ENCODE measurements at places on chromosomes 1 and 21.

GRCh38 chr1:164855716-164856329 lies 296.8 kb downstream of the PBX1 start:
- DNase-seq: no peak

- no peak for DNase-seq
Measured at GRCh38 chr1:207069061-207069460, 16.0 kb downstream of the PFKFB2 start.

- no peak for DNase-seq
Measured at GRCh38 chr1:237133921-237134320, 91.9 kb downstream of the RYR2 start.

- DNase-seq: no peak
Measured at GRCh38 chr21:44748621-44749020, 37.2 kb upstream of the TSPEAR start.

GRCh38 chr21:34603002-34603709 lies 11.8 kb downstream of the RCAN1 start:
- DNase-seq: no peak

GRCh38 chr21:33414926-33415325 lies 11.7 kb downstream of the IFNGR2 start:
- no peak for DNase-seq

- peak; percentile 94 for DNase-seq
Measured at GRCh38 chr1:26786437-26787380, 1.0 kb upstream of the PIGV start.

DNA sequence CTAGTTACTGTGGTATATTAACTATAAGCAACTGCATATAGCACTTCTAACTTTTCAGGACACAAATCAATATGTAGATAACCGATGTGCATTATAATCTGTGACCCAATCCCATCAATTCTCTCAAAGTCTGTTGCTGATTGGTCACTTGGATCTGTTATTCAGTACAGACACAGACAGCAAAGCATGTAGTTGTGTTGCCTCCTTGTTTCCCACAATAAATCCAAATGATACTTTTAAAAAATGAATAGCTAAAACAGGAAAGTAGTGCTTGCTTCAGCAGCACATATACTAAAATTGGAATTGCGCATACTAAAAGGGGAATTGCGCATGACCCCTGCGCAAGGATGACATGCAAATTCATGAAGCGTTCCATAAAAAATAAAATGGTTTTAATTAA lies 28.1 kb downstream of the NDC1 start:
- DNase-seq: no peak

- DNase-seq: no peak
Measured at GRCh38 chr1:10889650-10890353, 93.4 kb upstream of the CASZ1 start.

GRCh38 chr1:207755846-207756693 lies 4.2 kb downstream of the CD46 start:
- no peak for DNase-seq

GRCh38 chr1:228004856-228005462 lies 1.8 kb upstream of the WNT3A start:
- no peak for DNase-seq

DNA sequence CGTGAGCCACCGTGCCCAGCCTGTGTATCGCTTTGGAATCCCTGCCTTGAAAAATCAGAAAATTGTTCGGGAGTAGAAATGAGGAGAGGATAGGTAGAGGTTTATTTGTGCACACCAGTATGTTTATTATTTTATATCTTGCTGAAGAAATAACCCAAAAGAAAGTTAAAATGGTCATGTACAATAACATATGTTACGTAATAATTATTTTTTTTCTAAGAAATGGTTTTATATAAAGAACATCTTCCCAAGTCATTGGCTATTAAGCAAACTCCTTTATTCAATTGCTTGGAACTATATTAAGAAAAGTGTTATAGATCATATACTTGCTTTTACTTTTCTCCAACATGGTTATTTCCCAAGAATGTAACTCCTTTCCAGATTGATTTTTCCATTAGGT lies 171.8 kb downstream of the PHTF1 start:
- no peak for DNase-seq

GRCh38 chr21:26366781-26367180 lies 196.2 kb upstream of the APP start:
- DNase-seq: peak; percentile 14

- DNase-seq: no peak
Measured at GRCh38 chr1:116794804-116795481, 40.7 kb downstream of the CD2 start.

DNA sequence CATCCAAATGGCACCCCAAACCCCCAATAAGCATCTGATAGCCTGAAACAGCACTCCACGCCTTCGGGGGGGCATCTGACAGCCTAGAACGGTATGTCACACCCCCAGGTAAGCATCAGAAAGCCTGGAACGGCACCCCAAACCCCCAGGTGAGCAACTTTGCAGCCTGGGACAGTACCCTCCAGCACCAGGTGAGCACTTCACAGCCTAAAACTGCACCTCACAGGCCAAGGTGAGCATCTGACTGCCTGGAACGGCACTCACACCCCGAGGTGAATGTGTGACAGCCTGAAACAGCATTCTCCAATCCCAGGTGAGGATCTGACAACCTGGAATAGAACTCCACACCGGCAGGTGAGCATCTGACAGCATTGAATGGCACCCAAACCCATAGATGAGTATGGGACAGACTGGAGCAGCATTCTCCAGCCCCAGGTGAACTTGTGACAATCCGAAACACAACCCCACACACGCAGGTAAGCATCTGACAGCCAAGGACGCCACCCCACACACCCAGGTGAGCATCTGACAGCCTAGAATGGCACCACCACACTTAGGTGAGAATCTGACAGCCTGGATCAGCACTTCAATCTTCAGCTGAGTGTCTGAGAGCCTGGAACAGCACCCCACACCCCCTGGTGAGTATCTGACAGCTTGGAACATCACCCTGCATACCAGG lies 18.3 kb upstream of the MMEL1 start:
- no peak for DNase-seq

- no peak for DNase-seq
Measured at GRCh38 chr1:86356247-86356646, 39.9 kb downstream of the ODF2L start.

- DNase-seq: peak; percentile 30
Measured at GRCh38 chr1:67534627-67535065, 104.4 kb upstream of the SERBP1 start.

DNA sequence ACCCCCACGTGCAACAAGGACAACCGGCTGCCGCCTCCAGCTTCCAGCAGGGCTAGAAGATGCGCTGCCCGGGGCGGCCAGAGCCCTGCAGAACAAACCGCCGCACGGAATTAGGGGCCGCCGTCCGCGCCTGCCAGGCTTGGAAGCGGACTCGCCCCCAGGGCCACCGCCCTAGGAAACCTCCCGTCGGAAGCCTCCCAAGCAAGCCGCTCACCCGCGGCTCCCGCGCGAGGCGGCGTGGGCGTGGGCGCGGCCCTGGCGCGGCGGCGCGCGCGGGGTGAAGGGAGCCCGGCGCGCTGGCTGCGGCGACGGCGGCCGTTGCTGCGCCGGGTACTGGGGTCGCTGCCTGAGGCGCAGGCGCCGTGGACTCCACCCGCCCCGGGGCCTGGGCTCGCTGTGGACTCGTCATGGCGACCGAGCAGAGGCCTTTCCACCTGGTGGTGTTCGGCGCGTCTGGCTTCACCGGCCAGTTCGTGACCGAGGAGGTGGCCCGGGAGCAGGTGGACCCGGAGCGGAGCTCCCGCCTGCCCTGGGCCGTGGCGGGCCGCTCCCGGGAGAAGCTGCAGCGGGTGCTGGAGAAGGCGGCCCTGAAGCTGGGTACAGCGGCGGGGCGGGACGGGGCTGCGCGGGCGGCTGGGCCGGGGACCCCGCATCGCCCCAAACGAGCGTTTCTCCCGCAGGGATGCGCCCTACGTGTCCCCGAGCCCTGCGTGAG lies at the start of gene SCCPDH:
Gene SCCPDH (plus strand): TSS at position 394 of the 715 bp plus-strand sequence. CDS start 14 bp downstream, at position 408.
- DNase-seq: peak; percentile 49

DNA sequence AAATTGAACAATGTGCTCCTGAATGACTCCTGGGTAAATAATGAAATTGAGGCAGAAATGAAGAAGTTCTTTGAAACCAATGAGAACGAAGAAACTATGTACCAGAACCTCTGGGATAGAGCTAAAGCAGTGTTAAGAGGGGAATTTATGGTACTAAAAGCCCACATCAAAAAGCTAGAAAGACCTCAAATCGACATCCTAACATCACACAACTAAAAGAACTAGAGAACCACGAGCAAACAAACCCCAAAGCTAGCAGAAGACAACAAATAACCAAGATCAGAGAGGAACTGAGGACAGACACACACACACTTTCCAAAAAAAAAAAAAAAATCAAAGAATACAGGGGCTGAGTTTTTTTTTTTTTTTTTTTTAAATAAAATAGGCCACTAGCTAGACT lies 564.2 kb downstream of the SMYD3 start:
- no peak for DNase-seq

GRCh38 chr1:26277719-26278118 lies 2.2 kb upstream of the SH3BGRL3 start:
- DNase-seq: no peak

DNA sequence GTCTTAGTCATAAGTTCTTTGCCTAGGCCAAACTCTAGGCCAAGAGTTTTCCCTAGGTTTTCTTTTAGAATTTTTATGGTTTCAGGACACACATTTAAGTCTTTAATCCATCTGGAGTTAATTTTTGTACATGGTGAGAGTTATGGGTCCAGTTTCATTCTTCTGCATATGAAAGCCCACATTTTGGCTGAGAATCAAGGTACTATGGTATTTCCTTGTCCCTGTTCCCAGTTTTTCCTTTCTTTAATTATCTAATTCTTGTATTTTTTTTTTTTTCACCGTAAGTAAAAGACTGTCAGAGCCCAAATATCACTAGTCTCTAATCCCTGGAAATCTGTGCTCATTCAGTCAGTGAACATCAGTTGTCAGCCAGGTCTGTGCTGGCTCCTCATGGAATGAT lies 105.4 kb downstream of the MAP3K21 start:
- DNase-seq: no peak

GRCh38 chr1:54272772-54273091 lies 72.8 kb downstream of the MRPL37 start:
- no peak for DNase-seq

DNA sequence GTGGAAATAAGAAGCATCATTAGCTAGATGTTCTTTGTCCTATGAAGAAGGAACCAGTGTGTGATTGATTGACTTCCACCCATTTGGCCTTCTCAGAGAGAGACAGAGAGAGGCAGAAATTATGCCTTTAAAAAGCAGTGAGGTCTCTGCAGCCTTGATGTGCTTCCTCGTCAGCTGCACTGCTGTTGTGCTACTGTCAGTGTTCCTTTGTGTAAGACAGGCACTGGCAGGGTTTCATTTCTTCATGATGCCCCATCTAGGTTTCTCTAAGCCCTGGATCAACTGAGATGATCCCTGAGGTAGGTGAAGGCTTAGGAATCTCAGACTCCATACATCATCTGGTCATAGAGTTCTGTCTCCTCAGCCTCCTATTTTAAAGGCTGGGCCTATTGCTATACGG lies 34.9 kb downstream of the GPR3 start:
- DNase-seq: no peak

- DNase-seq: peak; percentile 77
Measured at GRCh38 chr21:17611414-17612022, 1.2 kb downstream of the BTG3 start.

DNA sequence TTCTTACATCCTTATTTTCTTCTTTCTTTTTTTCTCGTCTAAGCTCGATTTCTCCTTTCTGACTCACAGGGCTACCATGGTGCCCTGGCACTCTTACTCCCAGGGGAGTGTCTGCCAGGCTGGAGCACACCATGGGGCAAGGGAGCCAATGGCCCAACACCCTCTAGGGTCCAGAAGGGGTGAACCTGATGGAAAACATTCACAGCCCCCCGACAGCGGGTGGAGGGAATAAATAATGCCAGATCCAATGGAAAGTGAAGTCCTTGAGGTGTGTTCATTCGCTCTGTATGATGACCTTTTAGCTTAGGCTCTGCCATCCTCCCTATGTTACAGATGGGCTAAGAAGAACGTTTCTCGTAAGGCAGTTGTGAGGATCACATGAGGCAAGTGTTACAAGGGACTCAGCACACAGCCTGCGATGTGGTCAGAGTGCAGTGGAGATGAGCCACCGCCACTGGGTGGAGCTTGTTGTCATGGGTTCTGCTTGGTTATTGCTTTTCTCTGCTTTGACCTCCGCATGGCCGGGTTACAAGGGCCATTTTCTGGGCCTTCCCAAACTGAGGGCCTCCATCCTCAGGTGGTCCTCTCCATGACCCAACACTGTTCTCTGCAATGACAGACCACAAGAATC lies 3.5 kb upstream of the FCMR start:
- DNase-seq: no peak

- no peak for DNase-seq
Measured at GRCh38 chr1:205128050-205128449, 6.3 kb upstream of the RBBP5 start.

GRCh38 chr1:44024903-44025525 lies 6.2 kb downstream of the SLC6A9 start:
- no peak for DNase-seq

- DNase-seq: no peak
Measured at GRCh38 chr1:65992831-65993271, 200.2 kb downstream of the PDE4B start.

DNA sequence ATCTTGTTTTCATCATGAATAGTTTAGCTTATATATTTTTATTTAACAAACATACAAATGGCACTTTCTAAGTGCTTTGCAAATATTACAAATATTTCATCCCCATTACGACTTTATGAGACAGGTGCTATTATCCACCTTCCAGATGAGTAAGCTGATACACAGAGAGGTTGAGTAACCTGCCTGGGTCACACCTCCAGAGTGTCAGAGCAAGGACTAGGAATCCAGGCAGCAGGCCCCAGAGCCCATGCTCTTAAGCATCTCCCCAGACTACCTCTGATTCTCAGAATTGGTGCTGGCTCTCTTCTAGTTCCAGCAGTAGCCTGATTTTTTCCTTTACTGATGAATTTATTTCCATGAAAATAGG lies 40.0 kb downstream of the EPHB2 start:
- peak; percentile 38 for DNase-seq

DNA sequence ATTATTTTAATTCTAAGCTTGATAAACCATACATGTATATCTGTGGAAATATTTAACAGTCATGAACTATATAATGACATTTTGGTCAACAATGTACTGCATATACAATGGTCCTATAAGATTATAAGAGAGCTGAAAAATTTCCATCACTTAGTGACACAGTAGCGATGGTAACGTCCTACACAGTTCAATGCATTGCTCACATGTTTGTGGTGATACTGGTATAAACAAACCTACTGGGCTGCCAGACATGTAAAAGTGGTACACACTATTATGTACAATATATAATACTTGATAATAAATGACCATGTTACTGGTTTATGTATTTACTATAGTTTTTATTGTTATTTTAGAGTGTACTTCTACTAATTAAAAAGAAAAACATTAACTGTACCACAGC lies 841.9 kb downstream of the LTN1 start:
- no peak for DNase-seq

DNA sequence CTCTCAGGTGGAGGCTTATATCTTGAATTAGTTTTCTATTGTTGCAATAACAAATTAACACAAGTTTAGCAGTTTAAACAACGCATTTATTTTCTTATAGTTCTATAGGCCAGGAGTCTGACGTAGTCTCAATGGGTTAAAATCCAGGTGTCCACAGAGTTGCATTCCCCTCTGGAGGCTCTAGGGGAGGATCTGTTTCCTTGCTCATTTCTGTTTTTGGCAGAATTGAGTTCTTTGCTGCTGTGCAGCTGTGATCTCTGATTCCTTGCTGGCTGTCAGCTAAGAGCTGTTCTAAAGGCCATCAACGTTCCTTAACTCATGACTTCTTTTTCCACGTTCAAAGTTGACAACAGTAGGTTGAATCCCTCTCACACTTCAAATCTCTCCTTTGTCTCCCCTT lies 31.8 kb downstream of the S100A10 start:
- DNase-seq: no peak
